Mesothelial cell of epicardium (in vitro differentiated cells): ENCODE measurements at places on chromosomes 7 and 10. TPM values are rescaled to one million over a fixed set of nuclear protein-coding genes. Genes with fewer than 3 reads are reported as not detected.

The ADRB1 gene
- total RNA-seq: 0.07 to 0.18 TPM in 2 of 3 replicates, not detected in the other

- H3K36me3 ChIP-seq: no peaks in the 10 kb centered on the region
- no peak for DNase-seq
- H3K27ac ChIP-seq: no peak overlapping the region
- no peaks in the 10 kb centered on the region for H3K27me3 ChIP-seq
- no peak overlapping the region for H3K4me3 ChIP-seq
- H3K4me1 ChIP-seq: peaks cover 8% of the 10 kb centered on the region
Observed at GRCh38 chr7:117993377-117994003, 120.2 kb upstream of the CTTNBP2 start.

GRCh38 chr10:4888236-4888635, 62.2 kb downstream of the AKR1E2 start:
- no peak for DNase-seq
- H3K4me3 ChIP-seq: no peak overlapping the region
- peaks cover 2% of the 10 kb centered on the region for H3K36me3 ChIP-seq
- H3K27me3 ChIP-seq: no peaks in the 10 kb centered on the region
- H3K4me1 ChIP-seq: no peaks in the 10 kb centered on the region

DNA sequence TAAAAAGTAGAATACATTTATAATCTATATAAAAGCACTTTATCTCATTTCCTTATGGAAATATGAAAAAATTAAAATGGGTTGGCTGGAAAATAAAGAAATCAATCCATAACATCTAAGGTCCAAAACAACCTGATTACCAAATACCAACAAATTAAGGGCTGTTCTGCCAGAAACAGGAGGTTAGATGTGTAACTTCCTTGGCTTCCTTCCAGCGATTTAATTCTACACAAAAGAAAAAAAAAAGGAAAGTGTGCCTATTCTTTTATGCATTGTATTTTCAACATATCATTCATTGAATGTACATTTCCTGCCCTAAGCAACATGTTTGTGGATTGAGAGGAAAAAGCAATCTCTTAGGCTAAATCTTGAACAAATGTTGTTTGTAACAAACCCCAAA, 36.2 kb upstream of the USP6NL start:
- H3K27ac ChIP-seq: no peak overlapping the region
- H3K4me1 ChIP-seq: peaks cover 11% of the 10 kb centered on the region
- no peaks in the 10 kb centered on the region for H3K36me3 ChIP-seq
- H3K27me3 ChIP-seq: no peaks in the 10 kb centered on the region
- DNase-seq: no peak

- H3K27ac ChIP-seq: no peak overlapping the region
- no peaks in the 10 kb centered on the region for H3K36me3 ChIP-seq
- DNase-seq: no peak
- no peaks in the 10 kb centered on the region for H3K27me3 ChIP-seq
- H3K4me1 ChIP-seq: peaks cover 10% of the 10 kb centered on the region
Observed at GRCh38 chr10:101466016-101466912, 112.3 kb downstream of the BTRC start.
